ENCODE measurements at places on chromosomes 2 and 18.

DNA sequence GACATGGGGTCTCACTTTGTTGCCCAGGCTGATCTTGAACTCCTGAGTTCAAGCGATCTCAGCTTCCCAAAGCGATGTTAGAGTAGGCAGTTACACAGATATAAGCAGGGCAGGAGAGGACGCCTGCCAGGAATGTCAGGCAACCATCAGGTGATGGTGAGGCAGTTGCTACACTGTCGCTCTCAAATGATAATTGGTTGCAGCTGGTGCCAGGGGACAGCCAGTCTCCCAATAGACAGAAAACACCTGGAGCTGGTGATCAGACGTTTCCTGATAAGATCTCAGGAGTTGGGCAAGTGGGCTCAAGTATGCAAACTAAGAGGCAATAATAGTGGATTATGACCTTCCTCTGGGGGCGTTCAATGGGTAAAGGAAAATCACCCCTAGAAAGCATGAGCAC, 163.1 kb upstream of the RGPD4 start:
- DNase-seq, result no peak

DNA sequence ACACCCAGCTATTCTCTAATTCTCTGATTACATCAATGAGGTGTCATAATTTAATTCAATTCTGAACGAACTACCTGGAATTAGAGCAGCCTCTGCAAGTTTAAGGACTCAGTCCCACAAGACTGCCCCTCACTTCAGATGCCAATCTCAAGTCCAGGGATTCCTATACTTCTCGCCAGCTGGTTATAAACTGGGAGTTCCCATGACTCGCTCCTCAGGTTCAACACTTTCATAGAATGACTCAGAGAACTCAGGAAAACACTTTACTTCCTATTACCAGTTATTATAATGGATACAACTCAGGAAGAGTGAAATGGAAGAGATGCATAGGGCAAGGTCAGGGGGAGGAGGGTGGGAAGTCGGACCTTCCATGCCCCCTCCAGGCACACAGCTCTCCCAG, 112.3 kb upstream of the ATP5MC3 start:
- no peak for DNase-seq

GRCh38 chr18:8232791-8233190, 376.4 kb upstream of the RAB12 start:
- DNase-seq, result no peak

DNA sequence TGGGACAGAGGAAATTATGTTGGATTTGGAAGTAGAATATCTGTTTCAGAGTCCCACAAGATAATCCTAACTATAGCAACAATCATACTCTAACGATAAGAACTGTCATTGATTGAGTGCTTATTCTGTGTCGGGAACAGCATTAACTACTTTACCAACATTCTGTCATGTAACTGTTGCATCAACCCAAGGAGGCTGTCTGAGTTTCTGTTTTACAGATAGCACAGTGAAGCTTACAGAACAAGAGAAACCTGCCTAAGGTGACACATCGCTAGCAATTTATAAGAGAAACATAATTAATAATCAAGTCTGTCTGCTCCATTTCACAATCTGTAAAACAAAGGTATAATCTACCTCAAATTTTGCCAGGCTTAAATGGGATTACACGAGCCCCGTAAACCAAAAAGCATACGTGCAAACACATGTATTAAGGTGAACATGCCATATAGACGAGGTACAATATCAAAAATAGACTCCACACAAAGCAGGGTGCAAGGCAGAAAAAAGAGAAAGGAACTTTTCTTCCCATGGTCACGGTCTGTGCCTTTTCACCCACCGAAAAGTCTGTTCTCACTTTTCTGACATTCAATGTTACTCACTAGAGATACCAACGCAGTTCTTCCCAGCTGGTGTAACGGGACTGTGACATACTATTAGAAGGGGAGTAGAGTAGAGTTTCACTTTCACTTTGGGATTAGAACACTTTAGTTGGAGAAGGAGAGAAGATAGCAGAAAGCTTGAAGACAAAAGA, 37.2 kb upstream of the SLC8A1 start:
- DNase-seq, result peak; percentile 61

- no peak for DNase-seq
These were observed 267.6 kb downstream of the GBX2 start for GRCh38 chr2:235900631-235901030.

GRCh38 chr2:229335877-229336346, 64.8 kb upstream of the PID1 start:
- no peak for DNase-seq

All from H4 (cell line).